Hepatocyte (in vitro differentiated cells): ENCODE measurements at places on chromosomes 6 and 20. TPM values are rescaled to one million over a fixed set of nuclear protein-coding genes. Genes with fewer than 3 reads are reported as not detected.

- H3K4me1 ChIP-seq: no peaks in the 10 kb centered on the region
- H3K27ac ChIP-seq: peak overlapping the region; percentile 62
- no peaks in the 10 kb centered on the region for H3K27me3 ChIP-seq
- no peaks in the 10 kb centered on the region for H3K36me3 ChIP-seq
- no peak for DNase-seq
These were observed 13.2 kb upstream of the EDN1 start for GRCh38 chr6:12276930-12277315.

DNA sequence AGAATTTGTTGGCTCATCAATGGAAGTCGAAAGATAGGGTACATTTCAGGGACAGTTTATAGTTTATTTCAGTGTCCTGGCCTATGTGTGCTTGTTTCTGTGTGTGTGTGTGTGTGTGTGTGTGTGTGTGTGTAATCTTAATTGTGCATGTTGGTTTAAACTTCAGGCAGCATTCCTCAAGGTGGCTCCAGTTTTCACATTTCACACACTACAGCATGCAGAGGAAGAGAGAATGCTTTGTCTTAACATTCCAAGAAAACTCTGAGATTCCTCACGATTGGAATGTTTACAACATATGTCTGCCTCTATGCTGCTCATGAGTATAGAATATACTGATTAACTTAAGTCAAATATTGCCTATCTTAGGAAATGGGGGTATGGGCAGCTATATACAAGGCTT, 332.6 kb upstream of the EPHA7 start:
- H3K4me1 ChIP-seq: no peaks in the 10 kb centered on the region

DNA sequence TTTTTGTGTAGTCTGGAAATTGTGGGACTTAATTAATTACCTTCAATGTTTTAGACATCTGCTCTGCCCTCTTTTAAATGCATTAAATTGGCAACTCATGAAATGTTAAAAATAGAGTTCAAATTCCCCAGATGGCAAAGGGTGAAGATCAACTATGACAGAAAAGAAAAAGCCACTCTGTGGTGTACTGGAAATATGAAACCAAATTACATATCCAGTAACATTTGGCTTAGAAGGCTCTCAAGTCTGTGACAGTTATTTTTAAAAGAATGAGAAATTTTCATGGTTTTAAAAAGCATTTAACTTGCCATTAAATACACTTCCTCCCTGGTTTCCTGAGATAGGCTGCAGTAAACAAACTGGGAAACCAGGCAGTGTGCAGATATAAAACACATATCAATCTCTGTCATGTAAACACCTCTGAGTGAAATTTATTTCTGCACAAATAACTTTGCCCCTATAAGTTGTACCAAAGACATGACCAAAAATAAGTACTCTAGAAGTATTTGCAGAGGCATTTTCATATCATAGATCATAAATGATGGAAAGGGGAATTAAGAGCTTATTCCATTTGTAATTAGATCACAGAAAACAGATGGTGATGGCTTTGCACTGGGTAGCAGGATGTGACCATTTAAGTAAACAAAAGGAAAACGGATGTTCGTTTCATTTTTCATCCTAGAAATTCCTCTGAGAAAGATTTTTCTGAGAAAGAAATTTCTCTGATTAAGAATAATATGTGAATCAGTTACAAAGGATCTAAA, 360.1 kb downstream of the SAMD5 start:
- H3K4me3 ChIP-seq: no peak overlapping the region
- no peak overlapping the region for H3K27ac ChIP-seq
- no peaks in the 10 kb centered on the region for H3K36me3 ChIP-seq
- H3K27me3 ChIP-seq: no peaks in the 10 kb centered on the region
- H3K4me1 ChIP-seq: peaks cover 7% of the 10 kb centered on the region
- DNase-seq: no peak

GRCh38 chr6:148538261-148539190, 195.9 kb downstream of the SASH1 start:
- H3K27me3 ChIP-seq: no peaks in the 10 kb centered on the region
- no peaks in the 10 kb centered on the region for H3K36me3 ChIP-seq
- no peak overlapping the region for H3K4me3 ChIP-seq
- peaks cover 6% of the 10 kb centered on the region for H3K4me1 ChIP-seq
- H3K27ac ChIP-seq: no peak overlapping the region

DNA sequence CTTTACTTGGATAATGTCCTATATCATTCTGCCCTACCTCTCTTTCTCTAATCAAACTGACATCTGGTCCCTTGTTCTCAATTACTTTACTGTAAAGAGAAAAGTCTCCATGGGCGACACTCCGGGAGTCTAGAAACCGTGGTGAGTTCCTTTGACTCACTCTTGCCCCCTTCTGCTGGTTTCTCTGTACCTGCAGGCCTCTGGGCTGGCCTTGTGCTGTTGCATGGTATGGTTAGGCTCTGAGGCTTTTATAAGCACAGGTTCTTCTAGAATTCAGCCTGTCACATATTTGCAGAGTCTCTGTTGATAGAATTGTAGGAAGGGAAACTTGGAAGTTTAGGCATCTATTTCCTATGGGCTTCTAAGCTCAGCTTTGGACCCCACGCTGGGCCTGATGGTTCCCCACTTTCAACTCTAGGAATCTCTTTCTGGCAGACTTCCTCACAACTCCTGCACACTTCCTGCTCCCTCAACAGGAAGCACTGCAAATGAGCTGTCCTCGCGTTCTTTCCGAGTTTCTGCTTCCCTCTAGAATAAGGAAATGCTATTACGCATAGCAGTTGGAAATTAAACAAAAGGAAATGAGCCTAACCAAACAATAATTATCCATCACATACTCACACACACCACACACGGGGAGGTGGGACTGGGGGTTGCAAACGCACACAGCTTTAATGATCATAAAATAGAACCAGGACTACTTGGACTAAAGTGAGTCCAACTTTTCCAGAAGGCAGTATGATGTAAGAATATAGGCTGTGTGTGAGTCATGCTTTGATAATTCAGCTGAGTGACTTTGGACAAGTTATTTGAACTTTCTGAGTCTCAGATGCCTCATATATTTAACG, 683.3 kb downstream of the QKI start:
- no peaks in the 10 kb centered on the region for H3K36me3 ChIP-seq
- peaks cover 4% of the 10 kb centered on the region for H3K4me1 ChIP-seq
- H3K4me3 ChIP-seq: no peak overlapping the region
- no peaks in the 10 kb centered on the region for H3K27me3 ChIP-seq
- H3K27ac ChIP-seq: peak overlapping the region; percentile 55

DNA sequence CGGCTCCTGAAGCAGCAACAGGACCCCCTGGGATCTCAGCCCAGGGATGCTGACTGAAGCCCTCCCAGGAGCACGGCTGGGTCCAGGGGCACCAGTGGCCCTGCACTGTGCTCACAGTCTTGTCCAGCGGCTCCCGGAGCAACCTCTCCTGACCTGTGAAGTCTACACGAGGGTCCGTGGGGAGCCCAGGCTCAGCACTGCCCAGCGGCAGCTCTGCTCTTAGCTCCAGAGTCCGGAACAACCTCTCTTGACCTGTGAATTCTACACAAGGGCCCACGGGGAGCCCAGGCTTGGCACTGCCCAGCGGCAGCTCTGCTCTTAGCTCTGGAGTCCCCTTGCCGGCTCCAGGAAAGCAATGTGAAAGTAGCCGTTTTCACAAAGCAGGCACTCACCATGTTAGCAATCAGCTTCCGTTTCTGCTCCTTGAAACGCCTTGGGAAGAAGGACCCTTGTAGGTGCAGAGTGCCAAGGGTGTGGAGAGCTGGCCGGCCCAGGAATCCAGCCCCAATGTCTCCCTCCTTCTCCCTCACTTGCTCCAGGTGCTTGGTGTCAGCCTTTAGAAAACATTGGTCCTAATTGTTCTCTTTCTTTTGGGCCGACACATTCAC, 310.9 kb downstream of the CDH4 start:
- H3K27me3 ChIP-seq: no peaks in the 10 kb centered on the region
- no peak overlapping the region for H3K27ac ChIP-seq

Gene SMLR1
- 23.7 and 28.9 TPM in 2 replicates for total RNA-seq
